ENCODE measurements at places on chromosomes 13 and 19. TPM values are rescaled to one million over a fixed set of nuclear protein-coding genes. Genes with fewer than 3 reads are reported as not detected.

The ZNF491 gene
- 0.67 TPM for total RNA-seq

The EPS8L1 gene
- 4.9 TPM for total RNA-seq

The PRDX2 gene
- 279 TPM for total RNA-seq

The PRR22 gene
- total RNA-seq, result 5.7 TPM

The ARRDC5 gene
- 0.23 TPM for total RNA-seq

The KLK2 gene
- total RNA-seq, result 0.44 TPM

The UPK1A gene
- total RNA-seq, result 0.59 TPM

The BICRA gene
- total RNA-seq, result 12.0 TPM

The ZGLP1 gene
- total RNA-seq, result 3.2 TPM

The SYT3 gene
- 0.07 TPM for total RNA-seq

The PHLDB3 gene
- 25.3 TPM for total RNA-seq

The SULT2A1 gene
- total RNA-seq, result not detected

The NKG7 gene
- total RNA-seq, result 332 TPM

The KCNN1 gene
- 0.14 TPM for total RNA-seq

GRCh38 chr13:35814605-35815011 lies 316.6 kb downstream of the DCLK1 start:
- DNase-seq, result no peak

DNA sequence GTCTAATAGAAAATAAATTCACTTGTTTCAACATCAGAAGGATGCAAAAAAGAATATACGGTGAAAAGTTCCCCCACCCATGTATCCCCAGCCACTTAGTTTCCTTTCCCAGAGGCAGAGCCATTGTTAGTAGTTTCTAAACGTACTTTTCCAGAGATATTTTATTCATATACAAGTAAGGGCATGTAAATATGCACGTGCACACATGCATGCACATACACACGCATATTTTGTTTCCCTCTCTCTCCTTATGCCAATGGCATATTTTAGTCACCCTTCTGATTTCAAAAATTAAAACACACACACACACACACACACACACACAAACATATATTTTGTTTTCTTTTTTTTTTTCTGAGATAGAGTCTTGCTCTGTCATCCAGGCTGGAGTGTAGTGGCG lies 147.4 kb downstream of the PDS5B start:
- no peak for DNase-seq

DNA sequence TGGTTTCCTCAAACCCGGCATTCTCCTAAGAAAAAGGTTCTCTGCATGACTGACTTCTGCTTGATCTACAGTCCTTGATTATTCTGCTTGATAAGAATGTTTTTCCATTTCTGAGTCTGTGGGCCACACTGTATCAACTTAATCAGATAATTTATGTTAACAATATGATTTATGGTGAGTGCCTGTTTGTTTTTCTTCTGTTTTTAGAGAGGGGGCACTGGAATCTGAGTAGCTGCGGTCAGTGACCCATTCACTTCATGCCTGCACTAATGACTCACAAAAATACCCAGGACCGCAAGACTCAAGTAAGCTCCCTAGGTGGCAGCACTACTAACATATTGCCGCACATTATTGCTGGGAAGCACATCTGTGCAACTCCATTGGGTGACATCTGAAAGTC lies 542.3 kb upstream of the ATXN8OS start:
- no peak for DNase-seq

- DNase-seq, result no peak
Observed at GRCh38 chr13:29162638-29163235, 342.6 kb downstream of the MTUS2 start.

DNA sequence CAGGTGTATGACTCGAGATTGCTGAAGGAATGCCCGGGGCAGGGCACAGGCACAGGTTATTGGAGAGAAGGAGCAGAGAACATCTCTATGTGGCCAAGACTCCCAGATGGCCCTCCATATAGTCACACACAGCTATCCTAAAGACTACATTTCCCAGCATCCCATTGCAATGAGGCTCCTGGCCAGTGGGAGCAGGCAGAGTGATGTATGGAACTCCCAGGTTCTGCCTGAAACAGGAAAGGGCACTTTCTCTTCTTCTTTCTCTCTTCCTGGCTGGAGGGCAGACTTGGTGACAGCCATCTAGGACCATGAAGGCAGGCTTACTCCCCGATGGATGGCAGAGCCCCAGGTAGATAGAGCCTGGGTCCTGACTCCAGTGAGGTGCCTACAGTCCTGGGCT lies 13.5 kb downstream of the PPP1R13L start:
- no peak for DNase-seq

GRCh38 chr13:110869805-110870706 lies 44.8 kb downstream of the ANKRD10 start:
- DNase-seq, result no peak

- no peak for DNase-seq
Observed at GRCh38 chr19:2782329-2782935, 641 bp downstream of the SGTA start.

DNA sequence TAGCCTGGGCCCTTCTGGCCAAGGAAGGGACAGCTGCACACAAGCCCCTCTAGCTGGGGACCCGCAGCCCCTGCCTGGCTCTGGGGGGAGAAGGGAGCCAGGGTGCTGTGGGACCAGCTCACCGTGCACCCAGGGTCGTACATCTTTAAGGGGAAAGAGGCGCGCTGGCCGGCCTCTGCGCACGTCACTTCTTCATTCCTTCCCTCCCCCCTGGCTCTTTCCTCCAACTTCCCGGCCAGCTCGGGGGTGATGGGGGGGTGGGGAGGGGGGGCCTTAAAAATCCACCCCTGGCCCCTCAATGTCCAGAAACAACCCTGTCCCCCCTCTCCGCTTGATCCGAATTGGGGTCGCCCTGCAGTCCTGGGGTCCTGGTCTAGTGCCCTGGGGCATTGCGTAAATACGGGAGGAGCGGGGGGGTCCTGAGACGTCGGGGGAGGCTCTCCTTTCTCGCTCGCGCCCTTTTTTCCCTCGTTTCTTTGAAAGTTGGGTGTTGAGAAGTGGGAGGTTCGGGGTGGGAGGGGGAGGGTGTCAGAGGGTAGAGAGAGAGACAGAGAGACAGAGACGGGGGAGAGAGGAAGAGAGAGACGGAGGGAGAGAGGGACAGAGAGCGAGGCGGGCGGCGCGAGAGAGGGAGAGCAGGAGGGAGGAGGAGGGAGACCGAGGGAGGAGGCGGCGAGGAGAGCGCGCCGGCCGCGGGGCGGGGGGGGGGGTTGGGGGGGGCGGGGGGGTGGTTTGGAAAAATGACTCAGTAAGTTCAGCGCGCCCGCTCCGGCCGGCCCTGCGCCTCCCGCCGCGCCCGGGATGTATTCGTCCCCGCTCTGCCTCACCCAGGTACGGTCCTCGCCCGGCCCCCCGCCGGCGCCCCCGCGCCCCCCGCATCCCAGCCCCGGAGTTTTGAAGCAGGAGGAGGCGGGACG lies at the start of gene NFIC:
Gene NFIC, plus strand, starts transcription at position 748 of the 917 bp plus-strand sequence. Its CDS starts 54 bp downstream, at position 802.
- DNase-seq, result no peak

DNA sequence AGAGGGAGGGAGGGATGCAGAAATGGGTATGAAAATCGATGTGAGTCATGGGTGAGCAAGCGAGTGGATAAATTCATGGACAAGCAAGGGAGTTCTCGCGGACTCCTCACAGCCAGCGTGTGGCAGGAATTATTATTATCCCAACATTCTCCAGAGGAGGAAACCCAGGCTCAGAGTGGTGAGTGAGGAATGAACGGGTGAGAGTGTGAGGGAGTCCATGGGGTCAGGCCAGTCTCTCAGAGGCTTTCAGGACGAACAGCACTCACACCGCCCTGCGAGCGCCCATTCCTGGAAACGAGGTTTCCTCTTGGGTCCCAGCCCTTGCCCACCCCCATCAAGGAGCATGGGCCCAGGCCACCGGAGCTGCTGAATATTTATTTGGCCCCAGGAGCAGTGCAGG lies 6.3 kb upstream of the DNAAF3 start:
- DNase-seq, result no peak

- no peak for DNase-seq
Observed at GRCh38 chr19:38685666-38686529, 38.4 kb downstream of the ACTN4 start.

- DNase-seq, result no peak
Observed at GRCh38 chr13:65638572-65639168, 1591.5 kb downstream of the PCDH9 start.

GRCh38 chr19:38143847-38144246 lies 80.2 kb downstream of the DPF1 start:
- no peak for DNase-seq

DNA sequence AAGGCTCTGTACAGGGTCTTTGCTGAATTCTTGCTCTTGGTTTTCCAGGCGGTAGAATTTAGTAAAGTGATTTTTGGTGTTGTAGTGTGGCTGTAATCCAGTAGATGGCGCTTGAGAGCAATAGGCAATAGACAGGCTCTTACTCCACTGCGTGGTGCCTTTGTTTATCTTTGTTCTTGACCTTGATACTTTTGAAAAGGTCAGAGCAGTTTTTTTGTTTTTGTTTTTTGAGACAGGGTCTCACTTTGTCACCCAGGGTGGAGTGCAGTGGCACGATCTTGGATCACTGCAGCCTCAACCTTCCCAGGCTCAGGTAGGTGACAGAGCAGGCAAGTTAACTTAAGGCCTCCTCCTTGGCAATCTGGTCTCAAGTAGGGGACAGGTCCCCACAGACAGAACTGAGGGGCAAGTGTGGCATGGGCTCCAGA lies 12.2 kb upstream of the LILRA5 start:
- DNase-seq, result peak; percentile 41

DNA sequence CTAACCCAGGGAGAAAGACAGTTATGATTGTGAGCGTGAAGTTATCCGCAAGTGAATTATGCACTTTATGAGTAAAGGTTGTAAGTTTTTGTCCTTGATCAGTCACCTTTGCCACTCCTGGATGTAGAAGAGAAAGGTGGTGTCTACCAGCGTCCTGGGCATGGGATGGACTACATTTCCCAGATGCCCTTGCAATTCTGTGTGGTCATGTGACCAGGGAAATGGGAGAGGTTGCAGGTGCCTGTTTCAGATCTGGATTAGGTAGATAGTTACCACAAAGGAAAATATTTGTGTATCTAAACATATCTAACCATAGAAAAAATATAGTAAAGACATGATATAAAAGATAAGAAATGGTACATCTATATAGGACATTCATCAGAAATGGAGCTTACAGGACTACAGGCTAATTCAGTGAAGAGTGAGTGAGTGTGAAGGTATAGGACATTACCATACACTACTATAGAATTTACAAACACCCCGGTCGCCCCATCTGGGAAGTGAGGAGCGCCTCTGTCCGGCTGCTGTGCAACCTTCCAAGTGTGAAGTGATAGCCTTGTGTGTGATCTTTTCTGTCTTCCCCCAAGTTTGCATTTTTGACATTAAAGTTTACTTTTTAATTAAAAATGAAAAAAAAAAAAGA lies 51.6 kb upstream of the CACNA1A start:
- no peak for DNase-seq

DNA sequence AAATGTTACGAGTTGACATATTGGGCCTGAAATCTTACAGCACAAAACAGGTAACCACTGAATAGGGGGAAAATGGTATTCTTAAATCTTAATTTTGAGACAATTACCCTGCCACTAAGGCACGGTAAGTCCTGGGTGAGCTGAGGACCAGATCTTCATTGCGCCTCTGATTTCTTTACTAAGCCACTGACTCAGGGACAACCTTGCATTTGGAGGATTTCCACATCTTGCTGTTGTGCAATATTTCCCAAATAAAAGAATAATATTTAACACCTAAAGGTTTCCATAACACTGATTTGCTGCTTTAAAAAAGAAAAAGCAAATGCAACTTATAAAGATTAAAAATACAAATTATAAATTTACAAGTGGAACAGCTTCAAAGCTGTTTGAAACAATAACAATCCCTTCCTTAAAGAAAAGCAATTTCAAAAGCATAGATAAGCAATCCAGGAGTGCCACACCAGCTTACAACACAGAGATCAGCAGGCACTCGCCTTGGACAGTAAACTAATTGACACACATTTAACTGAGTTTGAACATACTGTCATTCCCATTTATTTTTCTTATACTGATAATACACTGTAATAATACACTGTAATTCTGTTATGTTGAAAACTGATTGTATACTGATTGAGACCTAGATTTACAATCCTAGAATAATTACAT lies 79.6 kb upstream of the DOCK9 start:
- no peak for DNase-seq

DNA sequence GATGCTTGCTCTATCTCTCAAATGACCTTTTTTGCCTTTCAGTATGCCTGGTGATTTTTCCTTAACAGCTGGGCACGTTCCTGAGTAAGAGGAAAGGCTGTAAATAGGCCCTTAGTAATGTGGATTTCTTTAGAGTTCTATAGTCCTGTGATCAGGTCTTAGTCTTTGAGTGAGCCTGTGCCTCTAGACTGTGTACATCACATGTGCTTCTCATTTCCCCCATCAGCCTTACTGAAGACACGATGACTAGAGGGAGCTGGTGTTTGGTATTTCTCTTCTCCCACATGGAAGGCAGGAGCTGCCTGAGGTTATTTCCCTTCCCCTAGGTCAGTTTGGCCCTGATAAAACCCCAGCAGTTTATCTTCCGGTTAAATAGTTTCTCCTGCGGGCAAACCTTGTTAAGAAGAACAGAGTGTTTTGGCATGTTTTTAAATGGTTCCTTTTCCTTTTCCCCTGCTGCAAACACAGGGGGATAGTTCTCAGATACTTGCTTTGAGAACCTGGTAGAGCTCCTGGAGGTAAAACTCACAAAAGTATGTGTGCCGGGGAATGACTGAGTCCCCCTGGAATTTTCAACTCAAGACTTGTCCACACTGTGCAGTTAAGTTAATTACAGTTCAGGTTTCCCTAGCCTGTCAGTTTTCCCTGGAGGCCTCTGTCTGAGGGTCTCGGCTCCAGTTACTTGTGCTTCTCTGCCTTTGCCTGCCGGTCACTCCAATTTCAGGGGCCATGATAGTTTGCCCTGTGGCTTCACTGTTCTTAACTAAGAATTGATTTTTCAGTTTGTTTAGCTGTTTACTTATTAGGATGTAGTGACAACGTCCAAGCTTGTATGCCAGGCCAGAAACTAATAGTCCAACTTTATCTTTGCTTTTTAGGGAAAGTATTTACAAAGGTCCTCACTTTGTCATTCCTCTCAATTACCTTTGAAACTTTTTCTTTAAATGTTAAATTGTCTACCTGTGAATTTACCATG lies 94.4 kb downstream of the URI1 start:
- DNase-seq, result no peak

GRCh38 chr13:27383104-27383921 lies 41.1 kb upstream of the GTF3A start:
- no peak for DNase-seq

- no peak for DNase-seq
Observed at GRCh38 chr13:108273429-108274118, 4.1 kb downstream of the TNFSF13B start.

All from activated T-helper 2 cell treated with anti-CD3 and anti-CD28 coated beads, Interferon-gamma antibody, Interleukin-2, Interleukin-4, amounts not matched to agents 10 μg/mL and 5 μg/mL and 100 μg/mL, durations not matched to agents 14 hours and 24 hours and 36 hours (primary cell).